ENCODE measurements at places on chromosomes 13 and 19.

GRCh38 chr13:43528992-43529391, 257.8 kb downstream of the ENOX1 start:
- no peak for DNase-seq

- DNase-seq = peak; percentile 13
These were observed 50.5 kb upstream of the UBE2L5 start for GRCh38 chr13:30371649-30372265.

- no peak for DNase-seq
These were observed 202.0 kb downstream of the FOXO1 start for GRCh38 chr13:40464337-40465014.

GRCh38 chr13:40306817-40307216, 359.6 kb downstream of the FOXO1 start:
- DNase-seq = no peak

GRCh38 chr19:7482584-7483439, 6.0 kb downstream of the PEX11G start:
- no peak for DNase-seq

DNA sequence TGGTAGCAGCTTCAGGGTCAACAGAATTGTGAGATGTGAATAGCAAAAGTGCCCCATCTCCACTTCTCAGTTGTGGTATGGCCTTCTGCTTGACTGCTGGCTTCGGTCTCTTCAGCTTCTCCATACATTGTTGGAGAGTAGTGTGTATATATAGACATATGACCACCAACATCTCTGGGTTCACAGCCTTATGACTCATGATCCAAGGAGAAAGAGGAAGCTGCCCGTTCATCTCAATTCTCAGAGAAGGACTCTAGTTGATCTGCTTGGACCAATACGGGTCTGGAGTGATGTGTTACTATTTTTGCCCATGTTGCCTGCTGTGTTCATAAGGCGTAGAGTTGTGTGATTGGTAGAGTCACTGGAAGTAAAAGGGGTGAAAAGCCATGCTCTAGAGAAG, 3.6 kb upstream of the COMMD6 start:
- DNase-seq = no peak

DNA sequence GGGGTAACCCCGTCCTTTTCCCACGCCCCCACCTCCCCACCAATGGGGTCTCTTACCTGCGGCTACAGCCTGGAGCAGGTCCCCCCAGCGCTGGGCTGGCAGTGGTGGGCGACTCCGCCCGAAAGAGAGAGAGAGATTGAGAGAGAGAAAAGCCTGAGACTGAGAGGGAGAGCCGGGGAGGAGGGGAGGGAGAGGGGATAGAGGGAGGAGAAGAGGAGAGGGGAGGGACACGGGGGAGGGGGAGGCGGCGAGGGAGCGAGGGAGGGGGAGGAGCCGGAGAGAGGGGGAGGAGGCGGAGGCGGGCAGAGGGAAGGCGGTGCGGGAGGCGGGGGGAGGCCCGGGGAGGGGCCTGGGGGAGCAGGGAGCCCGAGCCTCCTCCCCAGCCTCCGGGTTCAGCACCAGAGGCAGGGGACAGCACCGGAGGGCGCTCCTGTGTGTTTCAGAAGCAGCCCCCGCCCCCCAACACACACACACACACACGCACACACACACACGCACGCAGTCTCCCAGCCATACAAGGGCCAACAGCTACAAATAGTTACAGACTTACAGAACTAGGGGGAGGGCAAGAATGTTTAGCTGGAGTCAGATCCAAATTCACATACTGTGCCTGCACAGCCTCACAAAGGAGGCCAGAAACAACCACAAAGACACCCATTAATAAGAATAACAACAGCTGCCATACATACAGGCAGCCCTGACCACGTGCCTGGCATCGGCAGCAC, at the start of gene SLC8A2:
Gene SLC8A2, minus strand, starts transcription at position 161 of the 725 bp plus-strand sequence. CDS start 5,490 bp downstream, outside the sequence.
- no peak for DNase-seq

- no peak for DNase-seq
These were observed 21.7 kb upstream of the RXFP2 start for GRCh38 chr13:31717583-31717982.

GRCh38 chr19:46704379-46705076, 12.4 kb downstream of the PRKD2 start:
- DNase-seq = peak; percentile 86

DNA sequence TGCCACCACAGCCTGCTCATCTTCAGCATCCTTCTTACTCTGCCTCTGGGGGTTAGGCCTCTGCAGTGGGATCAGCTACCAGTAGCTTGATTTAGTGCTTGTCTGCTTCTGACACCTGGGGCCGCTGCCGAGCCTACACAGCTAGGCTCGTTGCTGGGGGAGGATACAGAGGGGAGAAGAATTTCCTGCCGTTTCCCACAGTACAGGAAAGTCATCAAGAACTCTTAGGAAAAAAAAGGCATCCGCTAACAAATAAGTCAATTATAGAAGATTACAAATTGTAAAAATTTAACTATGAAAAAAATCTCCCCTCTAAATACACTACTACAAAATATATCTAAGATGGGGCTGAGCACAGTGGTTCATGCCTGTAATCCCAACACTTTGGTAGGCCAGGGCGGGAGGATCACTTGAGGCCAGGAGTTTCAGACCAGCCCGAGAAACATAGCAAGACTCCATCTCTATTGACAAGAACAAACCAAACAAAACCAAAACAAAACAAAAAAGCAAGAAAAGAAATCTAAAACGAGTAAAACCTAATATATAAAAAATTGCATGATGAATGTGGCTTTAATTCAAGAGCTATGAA, 26.7 kb downstream of the LATS2 start:
- no peak for DNase-seq

DNA sequence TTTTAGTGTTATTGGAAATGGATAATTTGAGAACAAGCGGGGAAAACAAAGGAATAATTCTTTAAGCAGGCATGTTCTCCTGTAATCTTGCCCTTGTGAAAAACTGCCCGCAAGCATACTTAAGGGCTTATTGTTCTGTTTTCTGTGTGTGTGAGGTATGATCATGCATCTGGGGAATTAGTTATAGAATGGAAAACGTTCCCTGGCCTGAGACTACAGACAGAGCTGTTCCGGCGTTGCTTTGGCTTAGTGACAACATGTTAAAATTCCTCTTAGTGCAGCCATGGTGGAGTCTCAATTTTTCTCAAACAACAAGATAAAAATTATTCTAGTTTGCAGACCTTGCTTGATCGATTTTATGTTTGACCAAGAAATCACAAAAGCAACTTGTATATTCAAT, 560.2 kb upstream of the SPRY2 start:
- no peak for DNase-seq

GRCh38 chr19:31096935-31097545, 252.2 kb downstream of the TSHZ3 start:
- no peak for DNase-seq

GRCh38 chr19:10334588-10335351, 1.4 kb upstream of the RAVER1 start:
- no peak for DNase-seq

DNA sequence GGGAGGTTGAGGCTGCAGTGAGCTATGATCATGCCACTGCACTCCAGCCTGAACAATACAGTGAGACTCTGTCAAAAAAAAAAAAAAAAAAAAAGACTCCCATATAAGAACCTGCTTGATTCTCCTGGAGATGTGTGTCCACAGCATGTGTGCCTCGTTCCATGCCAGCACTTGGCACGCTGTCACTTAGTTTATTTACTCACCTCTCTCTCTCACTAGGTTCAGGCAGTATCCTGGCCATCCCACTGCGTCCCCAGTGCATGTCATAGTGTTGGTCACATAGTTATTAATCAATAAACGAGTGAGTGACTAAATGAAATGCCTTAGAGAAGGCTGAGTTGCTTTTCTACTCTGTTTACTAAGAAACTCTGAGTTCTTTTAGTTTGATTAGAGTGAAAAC, 79.1 kb upstream of the GPR12 start:
- no peak for DNase-seq

- DNase-seq = no peak
These were observed 323.2 kb downstream of the OXGR1 start for GRCh38 chr13:96671073-96671472.

GRCh38 chr19:41871573-41872383, 5.3 kb upstream of the CD79A start:
- peak; percentile 48 for DNase-seq

DNA sequence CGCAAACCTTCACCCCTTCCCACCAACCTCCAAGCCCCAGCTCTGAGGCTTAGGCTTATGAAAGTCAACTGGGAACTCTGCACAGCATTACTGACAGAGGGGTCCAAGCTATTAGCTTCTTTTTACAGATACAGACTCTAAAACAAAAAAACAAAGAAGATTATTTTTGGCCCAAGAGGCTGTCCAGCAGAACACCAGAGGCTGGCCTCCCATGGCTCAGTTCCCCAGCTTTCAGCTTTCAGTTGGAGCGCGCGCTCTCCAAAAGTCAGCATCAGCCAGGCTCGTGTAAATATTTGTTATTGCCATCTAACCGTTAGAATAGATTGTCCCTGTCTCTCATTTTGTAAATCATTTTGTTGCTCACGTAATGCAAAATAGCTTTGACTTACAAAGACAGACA, 58.4 kb downstream of the ZIC5 start:
- no peak for DNase-seq

Data from activated naive CD4-positive, alpha-beta T cell (primary cell).